NCI-H526 treated with DMSO at 0.1 percent for 48 hours (cell line): ENCODE measurements at places on chromosomes 2 and 18.

DNA sequence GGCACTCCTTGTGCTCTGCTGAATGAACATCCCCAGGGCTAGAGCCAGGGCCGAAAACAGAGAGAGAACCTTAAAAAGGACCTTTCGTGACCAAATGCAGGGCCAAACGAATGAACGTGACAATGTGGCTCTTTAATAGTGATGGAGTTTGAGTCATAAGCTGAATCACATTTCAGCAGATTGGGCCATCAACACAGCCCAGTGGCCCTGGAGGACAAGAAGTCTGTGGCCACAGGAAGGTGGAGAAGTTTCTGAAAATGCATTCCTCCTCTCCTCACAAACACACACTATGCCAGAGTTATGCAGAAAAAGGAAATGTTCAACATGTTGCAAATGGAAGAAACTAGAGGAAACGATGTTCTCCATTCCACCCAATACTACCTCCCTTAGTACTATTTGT lies 415.8 kb downstream of the HRH4 start:
- no peak for DNase-seq

- no peak for DNase-seq
These were observed 482.3 kb downstream of the TNS1 start for GRCh38 chr2:217520356-217521010.

DNA sequence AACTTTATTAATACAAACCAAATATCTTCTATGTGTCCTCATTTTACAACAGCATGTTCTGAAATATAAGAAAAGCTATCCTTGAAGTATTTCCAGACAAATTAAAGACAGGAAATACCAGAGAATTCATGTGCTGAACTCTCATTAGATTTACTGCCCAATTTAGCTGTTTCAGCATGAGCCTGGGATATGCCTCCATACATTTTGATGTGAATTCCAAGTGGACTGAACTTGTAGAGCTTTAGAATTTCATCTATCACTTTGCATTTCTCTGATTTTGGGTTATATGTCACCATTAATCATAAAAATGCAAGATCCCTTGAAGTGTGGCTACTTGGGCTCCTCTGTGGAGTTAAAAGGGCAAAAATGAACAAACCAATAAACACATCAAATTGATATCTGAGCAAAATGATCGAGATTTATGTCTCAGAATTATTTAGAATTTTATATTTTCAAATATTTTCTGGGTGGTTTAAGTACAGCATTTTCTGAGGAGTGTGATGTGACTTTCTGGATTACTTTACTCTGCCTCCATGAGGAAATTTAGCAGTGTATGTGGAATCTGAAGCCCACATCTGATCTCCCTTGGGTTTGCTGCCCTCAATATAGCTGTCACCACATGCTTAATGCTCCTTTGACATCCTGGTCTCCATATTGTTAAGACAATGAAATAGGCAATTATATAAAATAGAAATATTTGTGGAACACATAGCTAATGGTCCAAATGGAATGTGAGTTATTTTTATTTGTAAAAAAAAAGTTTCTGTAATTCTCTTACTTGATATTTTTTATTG lies 206.6 kb upstream of the RBMS1 start:
- no peak for DNase-seq

GRCh38 chr2:19744456-19745199 lies 157.2 kb downstream of the TTC32 start:
- DNase-seq: no peak

GRCh38 chr18:58970943-58971790 lies 106.5 kb downstream of the ZNF532 start:
- no peak for DNase-seq

DNA sequence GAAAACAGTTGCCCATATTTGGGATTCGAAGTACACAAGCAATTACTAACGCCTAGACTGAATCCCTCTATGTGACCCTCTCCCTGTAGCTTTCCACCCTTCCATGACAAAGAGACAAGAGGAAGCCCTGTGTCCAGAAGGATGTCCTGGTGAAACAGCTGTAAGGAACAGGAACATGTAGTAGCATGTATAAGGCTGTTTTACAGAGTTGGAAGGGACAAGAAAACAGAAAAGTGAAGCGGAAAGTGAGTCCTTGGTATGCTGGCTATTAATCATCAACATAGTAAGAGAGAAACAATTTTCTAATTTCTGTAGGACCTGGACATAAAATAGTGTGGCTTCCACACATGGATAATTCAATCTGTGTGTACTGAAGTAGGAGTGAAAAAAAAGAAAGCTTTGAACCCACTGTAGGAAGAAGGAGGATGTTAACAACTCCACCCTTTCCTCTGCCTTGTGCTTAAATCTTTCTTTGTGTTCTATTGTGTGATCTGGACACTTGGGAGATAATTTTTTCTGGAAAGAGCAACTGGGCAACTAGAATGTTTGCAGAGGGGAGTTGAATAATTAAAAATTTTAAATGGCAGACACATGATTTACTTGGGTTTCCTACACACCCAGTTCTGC lies 162.3 kb upstream of the ZSWIM2 start:
- no peak for DNase-seq

DNA sequence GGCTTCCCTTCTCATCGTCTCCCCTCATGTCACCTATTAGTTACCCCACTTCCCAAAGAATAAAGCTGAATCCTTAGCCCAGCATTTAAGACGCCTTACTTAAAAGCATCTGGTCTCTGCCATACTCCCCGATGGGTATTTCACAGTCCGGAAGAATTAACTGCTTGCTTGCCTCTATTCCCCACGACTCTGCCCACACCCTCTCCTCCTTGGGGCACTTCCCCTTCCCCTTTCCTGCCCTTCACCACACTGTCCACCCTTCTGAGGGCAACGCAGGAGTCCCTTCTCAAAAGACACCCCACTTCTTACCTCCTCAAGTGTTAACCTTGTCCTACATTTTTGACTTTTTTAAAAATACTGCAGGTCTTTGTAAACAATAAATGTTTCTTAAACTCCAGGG lies 60.1 kb upstream of the RMP24 start:
- no peak for DNase-seq

DNA sequence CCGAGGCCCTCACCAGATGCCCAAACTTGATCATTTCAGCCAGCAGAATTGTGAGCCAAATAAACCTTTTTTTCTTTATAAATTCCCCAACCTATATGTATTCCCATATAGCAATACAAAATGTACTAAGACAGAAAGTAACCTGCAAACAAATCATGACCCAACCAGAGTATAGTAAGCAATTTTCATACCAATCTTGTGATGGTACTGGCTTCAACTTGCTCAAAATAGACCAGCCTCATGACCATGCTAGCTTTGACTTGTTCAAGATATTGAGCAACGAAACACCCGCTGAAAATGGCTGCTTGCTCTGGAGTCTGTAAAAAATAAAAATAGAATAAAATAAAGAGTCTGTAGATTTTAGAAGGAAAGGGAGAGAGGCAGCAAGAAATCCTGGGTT lies 97.6 kb downstream of the C1D start:
- no peak for DNase-seq

GRCh38 chr2:47028846-47029560 lies 113.4 kb upstream of the MCFD2 start:
- DNase-seq: no peak

DNA sequence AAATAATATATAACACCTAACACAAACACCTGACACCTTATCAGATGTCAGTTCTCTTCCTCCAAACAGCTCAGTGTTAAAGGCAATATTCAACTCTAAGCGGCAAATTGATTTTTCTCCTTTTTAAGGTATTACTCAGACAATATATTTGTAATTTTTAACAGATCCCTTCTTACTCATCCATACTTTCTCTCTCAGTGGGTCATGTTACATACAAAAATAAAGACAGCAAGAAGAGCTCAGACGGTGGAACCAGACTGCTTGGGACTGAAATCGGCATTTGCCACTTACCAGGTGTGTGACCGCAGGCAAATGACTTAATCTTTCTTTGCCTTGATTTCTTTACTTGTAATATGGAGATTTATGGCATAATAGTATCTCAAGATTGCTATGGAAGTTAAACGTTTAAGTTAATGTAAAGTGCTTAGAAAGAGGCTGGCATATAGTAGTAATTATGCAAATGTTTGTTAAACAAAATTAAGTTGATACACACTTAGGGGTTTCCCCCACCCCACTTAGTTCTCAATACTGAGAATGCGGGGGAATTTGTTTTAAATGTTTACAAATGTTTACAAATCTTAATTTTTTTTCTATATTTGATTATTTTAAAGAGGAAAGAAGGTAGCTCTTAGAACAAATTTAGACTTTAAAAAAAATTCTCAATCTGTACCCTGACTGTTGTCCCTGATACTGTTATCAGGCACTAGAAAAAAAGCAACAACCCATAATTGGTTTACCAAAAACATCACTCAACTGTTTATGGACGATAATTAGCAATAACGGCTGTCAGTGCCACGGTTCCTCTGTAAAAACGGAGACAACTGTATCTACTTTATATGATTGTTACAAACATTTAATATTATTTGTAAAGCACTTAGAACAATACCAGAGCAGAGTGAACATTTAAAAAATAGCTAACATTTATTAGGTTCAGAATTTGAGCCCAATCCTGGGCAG lies 25.6 kb downstream of the MAP3K2 start:
- no peak for DNase-seq
